Cardiac muscle cell (in vitro differentiated cells and primary cell): ENCODE measurements at places on chromosomes 5 and 9. TPM values are rescaled to one million over a fixed set of nuclear protein-coding genes. Genes with fewer than 3 reads are reported as not detected.

Gene DAP
- total RNA-seq: 28.9 and 30.0 TPM in 2 replicates

DNA sequence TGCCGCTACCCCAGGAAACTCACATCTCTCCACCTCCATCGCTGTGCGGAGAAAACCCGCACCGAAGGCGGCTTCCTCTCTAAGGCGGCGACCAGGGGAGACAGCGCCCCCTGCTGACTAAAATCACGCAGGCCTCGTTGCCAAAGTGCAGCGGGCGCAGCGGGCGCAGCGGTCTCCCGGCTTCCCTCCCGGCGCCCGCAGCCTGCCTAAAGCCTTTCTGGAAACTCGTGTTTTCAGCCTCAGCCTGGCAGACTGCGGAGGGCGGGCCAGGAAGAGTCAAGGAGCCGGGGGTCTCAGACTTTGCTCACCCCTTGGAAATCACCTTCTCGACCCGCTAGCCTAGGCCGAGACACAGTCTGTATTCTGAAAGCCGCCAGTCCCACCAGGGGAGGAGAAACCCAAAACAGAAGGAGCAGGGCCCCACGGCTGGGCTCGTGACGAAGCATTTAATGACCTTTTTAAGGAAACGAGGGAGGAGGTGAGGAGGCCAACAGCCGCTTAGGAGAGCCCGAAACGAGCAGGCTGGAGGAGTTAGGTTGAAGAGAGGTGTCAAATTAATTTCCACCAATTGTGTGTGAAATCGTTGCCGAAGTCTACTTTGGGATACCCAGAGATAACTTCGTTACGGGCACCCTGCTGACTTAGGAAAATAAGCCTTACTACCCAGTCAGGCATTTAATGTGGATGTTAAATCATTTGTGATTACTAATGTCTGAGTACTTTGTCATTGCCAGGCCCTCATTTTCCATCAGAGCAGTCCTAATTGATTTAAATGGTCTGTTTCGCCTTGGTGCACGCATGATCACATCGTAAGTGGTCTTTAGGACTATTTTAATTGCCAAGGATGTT lies 7.3 kb upstream of the FOXB2 start:
- H3K27me3 ChIP-seq: peaks cover 87% of the 10 kb centered on the region
- no peak overlapping the region for H3K27ac ChIP-seq
- peak; percentile 86 for DNase-seq
- H3K4me1 ChIP-seq: peaks cover 10% of the 10 kb centered on the region

Gene NEUROG1
- not detected in 2 replicates for total RNA-seq

Gene FGF1
- total RNA-seq: 0.81 TPM in 1 of 2 replicates, not detected in the other

DNA sequence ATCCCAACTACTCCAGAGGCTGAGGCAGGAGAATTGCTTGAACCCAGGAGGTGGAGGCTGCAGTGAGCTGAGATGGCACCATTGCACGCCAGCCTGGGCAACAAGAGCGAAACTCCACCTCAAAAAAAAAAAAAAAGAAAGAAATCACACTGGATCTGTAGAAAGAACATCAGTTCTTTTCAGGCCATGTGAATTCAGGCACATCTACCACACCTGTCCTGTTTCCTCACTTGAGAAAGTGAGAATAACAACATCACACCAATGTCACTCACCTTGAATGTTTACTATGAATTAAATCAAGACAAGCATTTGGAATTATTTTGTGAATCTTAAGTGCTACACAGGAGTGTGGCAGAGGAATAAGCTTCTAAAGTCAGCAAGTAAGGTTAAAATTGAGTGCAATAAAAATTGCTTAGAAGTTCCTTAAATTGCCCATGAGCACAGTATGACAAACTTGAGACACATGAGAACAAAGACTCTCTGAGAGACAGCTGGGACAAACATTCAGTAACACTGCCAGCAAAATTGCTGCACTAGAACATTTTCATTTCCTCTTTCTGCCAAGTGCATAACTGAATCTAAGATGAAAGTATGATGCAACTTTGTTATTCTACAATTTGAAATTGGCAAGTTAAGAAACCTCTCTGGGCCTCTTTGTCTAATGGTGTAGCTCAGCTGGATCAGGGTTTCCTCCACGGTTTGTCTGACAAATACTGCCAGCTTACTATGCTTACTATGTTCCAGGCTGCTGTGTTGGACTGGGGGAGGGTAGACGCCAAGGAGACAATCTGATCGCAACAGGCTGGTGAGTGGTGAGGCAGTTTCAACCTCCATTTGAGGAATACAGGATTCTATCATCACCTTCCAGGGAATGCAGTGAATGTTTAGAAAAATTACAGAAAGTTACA lies 1.9 kb upstream of the RIC1 start:
- H3K36me3 ChIP-seq: no peaks in the 10 kb centered on the region
- DNase-seq: peak; percentile 42
- peaks cover 7% of the 10 kb centered on the region for H3K4me1 ChIP-seq
- no peaks in the 10 kb centered on the region for H3K27me3 ChIP-seq
- H3K4me3 ChIP-seq: no peak overlapping the region

DNA sequence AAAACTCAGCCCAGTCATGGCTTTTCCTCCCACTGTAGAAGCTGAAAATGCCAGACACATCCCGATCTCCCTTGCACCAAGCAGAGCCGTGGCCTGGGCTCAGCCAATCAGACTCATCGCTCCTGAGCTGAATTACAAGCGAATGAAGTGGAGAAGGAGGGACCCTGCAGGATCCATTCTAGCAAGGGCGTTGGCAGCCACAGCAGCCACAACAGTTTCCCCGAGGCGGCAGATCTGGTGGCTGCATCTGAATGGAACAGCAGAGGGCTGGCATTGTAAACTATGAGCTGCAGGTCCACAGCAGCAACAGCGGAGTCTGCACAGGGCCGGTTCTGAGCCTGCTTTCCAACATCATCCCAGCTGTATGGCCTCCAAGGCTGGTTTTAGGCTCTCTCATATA lies 23.8 kb downstream of the ALG2 start:
- H3K4me1 ChIP-seq: no peaks in the 10 kb centered on the region
- DNase-seq: no peak
- H3K36me3 ChIP-seq: no peaks in the 10 kb centered on the region
- no peak overlapping the region for H3K27ac ChIP-seq
- H3K4me3 ChIP-seq: no peak overlapping the region

- no peaks in the 10 kb centered on the region for H3K36me3 ChIP-seq
- H3K27ac ChIP-seq: no peak overlapping the region
- no peak for DNase-seq
Observed at GRCh38 chr9:107734256-107735013, 244.9 kb upstream of the KLF4 start.
